Amygdala (tissue), 56 donors: ENCODE measurements at places on chromosomes 7 and 10.

DNA sequence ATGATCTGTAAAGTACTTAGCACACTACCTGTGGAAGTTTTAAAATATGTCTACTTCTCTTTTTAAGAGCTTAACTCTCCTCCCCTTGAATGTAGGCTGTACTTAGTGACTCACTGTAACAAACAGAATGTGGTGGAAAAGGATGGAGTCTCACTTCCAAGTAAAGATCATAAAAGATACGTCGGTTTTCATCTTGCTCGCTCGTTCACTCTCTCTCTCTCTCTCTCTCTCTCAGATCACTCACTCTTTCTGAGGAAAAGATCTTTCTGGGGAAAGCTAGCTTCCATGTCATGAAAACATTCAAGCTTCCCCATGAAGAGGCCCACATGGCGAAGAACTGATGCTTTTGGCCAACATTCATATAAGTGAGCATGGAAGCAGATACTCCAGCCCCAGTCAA, 5.5 kb downstream of the CHUK start:
- no peak for DNase-seq

- DNase-seq = no peak
Observed at GRCh38 chr7:70795948-70796347, 336.0 kb upstream of the GALNT17 start.

GRCh38 chr7:100401811-100402210, 26.7 kb downstream of the ZCWPW1 start:
- no peak for DNase-seq

GRCh38 chr7:125683156-125683555, 753.5 kb upstream of the POT1 start:
- no peak for DNase-seq

- no peak for DNase-seq
Observed at GRCh38 chr7:43735403-43735801, 6.1 kb upstream of the COA1 start.

GRCh38 chr7:73881352-73882046, 20.5 kb downstream of the TMEM270 start:
- DNase-seq = no peak

- no peak for DNase-seq
Observed at GRCh38 chr10:24822590-24822989, 98.9 kb upstream of the ARHGAP21 start.

DNA sequence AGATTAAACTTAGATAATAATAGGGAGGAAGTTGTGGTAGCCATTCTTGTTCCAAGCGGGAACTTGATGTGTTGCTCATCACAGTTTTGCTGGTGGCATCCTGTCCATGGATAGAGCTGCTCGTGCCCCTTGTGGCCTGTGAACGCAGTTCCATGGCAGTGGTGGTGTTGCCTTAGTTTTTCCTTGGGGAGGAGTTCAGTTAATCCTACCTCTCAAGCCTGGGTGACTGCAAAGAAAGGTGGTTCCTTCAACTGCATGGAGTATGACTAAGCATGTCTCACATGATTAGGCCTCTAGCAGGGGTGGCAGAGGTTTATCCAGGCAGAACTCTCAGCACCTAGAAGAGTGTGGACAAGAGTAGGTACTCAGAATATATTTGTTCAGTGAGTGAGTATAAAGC, 99.7 kb downstream of the MAPK8 start:
- DNase-seq = no peak

GRCh38 chr7:139844779-139845442, 15.8 kb downstream of the TBXAS1 start:
- DNase-seq = no peak

DNA sequence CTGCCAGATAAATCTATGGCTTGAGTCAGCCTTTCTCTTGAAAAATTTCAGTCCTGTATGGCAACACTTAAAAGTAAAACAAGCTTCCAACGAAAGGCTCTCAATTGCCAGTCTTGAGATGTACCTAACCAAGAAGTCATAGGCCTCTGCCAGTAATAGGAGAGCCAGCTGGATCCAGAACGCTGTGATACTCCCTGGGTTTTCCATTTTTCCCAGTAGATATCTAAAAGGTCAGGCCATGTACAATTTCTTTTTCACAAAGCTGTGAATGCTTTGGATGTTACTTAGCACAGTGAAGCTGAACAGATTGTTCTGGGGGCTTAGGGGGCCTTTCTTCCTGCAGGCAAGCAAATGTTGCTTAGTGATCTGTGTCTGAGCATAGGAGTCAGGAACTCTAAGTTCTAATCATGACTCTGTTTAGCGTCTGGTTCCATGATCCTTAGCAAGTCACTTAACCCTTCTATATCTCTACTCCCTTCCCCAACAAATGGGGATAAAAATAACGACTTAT, 86.5 kb downstream of the ARMH3 start:
- DNase-seq = no peak
